ENCODE measurements at places on chromosomes 6 and 20.

DNA sequence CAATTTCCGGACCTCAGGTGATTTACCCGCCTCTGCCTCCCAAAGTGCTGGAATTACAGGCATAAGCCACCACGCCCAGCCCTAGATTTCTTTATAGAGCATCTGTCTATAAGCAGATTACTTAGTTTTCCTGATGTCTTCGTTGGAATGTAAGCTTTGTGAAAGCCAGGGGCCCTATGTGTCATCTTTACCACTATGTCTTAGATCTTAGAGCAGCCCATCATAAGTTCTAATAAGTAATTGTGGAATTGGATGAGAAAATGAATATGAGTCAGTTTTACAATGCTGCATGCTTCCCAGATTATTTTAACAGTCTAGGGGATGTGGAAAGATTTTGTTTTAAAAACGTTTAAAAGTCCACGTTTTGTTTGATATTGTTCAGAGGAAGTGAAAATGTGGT lies 9.1 kb upstream of the ZBTB2 start:
- DNase-seq = peak; percentile 76

- no peak for DNase-seq
Observed at GRCh38 chr6:119040229-119040628, 38.2 kb downstream of the FAM184A start.

DNA sequence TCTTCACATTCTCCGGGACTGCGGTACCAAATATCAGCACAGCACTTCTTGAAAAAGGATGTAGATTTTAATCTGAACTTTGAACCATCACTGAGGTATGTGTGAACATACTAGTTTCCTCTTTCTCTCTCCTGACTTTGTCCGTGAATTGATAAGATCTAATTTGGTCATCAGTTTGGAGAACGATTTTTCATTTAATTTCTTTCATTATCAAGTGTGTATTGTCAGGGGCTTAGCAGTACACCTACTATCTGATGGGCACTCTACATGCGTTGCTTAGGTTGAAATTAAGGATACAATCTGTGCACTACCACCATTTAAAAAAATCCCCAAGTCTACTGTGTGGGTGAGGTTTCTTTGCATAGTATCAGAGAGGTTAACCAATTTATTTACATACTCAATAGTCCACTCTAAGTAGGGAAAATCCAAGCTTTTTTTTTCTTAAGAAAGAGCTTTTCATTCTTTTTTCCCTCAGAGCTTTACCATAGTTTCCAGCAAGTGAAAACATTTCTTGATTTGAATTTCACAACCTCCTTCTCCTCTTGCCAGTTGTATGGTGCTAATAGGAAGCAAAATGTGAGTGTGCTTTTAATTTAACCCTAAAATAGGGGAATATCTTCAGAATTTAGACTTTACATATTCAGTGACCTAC lies 105.4 kb upstream of the ESR1 start:
- no peak for DNase-seq

DNA sequence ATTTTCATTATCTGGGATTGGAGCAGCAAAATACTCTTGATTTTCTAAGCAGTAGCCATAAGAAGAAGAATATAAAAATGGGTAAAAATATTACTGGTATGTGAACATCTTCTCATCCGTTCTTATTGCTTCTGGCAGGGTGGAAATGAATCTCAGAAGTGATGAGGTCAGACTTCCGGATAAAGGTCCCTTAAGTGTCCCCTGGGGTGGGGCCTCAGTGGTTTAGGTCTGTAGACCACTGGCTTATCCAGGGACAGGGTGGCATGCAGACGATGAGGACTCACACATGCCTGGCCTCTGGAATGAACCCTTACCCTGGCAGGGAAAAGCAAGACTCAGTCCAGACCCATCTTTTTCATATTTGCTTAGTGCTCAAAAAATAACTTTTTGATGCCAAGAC lies 143.3 kb downstream of the UST start:
- DNase-seq = no peak

DNA sequence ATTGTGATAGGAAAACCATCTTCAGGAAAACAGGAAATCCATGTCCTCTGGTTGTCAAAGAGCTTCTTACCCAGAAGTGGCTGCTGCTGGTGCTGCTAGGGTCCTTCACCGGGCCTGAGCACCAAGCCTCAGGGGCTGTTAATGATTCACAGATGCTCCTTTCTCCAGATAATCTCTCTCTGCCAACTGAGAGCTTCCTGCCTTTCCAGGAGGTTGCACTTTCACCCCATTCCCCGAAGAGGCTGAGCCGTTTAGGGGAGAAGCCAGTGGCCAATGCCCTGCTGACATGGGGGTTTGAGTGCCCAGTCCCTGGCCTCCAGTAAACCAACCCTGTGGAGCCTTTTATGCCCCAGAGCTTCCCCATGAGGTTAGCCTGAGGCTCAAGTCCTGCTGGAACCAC lies 122.4 kb downstream of the CBLN4 start:
- DNase-seq = no peak

DNA sequence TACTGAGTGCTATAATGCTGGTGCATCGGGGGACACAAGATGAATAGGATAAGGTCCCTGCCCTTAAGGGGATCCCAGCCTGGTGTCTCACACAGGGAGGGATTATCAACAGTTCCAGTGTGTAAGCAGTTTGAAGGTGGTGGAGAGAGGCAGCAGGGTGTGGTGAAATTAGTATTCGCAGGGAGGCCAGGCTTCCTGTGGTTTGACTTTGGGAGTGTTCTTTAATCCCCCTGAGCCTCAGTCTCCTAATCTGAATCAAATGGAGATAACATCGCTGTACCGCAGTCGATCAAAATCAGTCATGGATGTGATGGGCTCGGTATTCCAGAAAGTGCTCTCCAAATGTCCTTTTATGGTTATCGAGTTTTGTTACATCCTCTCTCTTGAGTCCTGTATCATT lies 288.1 kb upstream of the SUPT3H start:
- peak; percentile 29 for DNase-seq

DNA sequence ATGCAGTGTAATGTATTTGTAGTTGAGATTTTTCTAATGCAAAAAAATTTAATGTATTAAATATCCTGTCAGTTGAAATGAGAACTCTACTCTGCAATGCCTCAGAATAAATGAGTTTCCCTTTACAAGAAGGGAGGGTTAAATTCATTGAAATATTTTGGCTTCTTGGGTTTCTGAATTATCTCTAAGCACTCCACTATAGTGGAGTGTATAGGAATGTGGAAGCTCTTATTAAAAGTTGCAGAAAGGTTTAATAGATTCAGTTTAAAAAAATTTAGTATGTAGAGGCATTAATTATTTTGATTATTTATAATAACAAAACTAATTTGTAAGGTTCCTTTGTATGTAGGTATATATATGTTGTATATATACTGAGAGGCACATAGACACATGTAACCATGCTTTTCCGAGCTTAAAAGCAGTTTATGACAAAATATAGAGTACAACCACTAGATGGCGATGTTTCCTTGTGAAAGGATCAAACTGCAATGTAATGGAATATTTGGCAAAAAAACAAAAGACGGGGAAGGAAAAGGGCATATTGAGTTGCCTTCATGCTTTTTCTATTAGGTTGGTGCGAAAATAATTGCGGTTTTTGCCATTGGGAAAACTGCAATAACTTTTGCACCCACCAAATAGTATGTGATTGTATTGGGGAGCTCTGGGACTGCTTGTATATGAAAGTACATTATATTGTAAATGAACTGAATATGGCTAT lies 144.2 kb downstream of the MYO6 start:
- DNase-seq = peak; percentile 49

DNA sequence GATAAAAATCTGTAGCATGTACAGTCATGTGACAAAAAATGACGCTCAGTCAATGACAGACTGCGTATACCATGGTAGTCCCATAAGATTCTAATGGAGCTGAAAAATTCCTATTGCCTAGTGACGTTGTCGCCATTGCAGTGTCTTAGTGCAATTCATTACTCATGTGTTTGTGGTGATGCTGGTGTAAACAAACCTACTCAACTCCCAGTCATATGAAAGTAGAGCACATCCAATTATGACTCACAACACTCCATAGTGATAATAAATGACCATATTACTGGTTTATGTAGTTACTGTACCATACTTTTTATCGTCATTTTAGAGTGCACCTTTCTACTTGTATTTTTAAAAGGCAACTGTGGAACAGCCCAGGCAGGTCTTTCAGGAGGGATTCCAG lies 45.0 kb downstream of the TFAP2A start:
- DNase-seq = no peak

DNA sequence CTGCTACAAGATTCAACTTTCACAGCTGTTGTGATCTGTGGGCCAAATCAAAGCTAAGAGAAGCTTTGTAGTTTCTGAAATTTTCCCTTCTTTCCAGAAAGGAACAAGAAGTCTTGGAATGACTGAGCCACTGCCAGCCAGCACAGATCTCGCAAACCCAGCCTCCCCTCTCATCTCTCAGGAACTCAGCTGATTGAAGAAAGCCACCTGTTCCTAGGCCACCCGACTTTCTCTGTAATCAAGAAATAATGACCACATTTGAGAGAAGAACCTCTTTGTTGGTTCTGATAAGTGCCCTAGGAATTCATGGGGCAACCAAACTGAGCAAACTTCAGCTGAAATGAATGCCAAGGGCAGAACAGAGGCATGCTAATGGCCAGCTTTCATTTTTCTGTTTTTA lies 61.7 kb downstream of the HDGFL1 start:
- no peak for DNase-seq

- no peak for DNase-seq
Observed at GRCh38 chr20:9036593-9036992, 32.3 kb upstream of the PLCB4 start.

GRCh38 chr6:110534731-110535492 lies 58.5 kb upstream of the SLC22A16 start:
- DNase-seq = no peak

DNA sequence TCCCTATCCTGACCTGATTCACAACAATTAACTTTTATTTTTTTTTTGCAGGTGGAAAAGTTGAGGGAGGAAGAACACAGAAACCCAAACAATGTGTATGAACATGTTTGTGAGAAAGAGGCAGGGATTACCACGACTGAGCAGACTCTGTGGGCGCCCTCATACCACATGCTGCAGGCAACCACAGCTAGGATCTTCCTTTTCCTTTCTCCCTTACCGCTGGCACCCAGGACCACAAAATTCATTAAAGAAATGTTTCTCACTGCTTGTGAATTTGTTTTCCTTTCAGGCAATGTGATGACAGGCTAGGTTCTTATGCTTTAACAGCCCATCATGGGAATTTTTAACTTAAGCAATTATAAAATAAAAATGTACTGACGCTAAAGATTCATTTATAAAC lies 287.1 kb downstream of the GMDS start:
- DNase-seq = no peak

- DNase-seq = peak; percentile 51
Observed at GRCh38 chr6:53702316-53702715, 36.8 kb upstream of the KLHL31 start.

GRCh38 chr6:78954740-78955139 lies 87.4 kb downstream of the IRAK1BP1 start:
- no peak for DNase-seq

GRCh38 chr6:125854355-125854754 lies 63.6 kb downstream of the NCOA7 start:
- DNase-seq = no peak

GRCh38 chr6:88910922-88911778 lies 52.3 kb downstream of the RNGTT start:
- peak; percentile 19 for DNase-seq

GRCh38 chr6:112086744-112087135 lies 542 bp downstream of the TUBE1 start:
- DNase-seq = peak; percentile 49

DNA sequence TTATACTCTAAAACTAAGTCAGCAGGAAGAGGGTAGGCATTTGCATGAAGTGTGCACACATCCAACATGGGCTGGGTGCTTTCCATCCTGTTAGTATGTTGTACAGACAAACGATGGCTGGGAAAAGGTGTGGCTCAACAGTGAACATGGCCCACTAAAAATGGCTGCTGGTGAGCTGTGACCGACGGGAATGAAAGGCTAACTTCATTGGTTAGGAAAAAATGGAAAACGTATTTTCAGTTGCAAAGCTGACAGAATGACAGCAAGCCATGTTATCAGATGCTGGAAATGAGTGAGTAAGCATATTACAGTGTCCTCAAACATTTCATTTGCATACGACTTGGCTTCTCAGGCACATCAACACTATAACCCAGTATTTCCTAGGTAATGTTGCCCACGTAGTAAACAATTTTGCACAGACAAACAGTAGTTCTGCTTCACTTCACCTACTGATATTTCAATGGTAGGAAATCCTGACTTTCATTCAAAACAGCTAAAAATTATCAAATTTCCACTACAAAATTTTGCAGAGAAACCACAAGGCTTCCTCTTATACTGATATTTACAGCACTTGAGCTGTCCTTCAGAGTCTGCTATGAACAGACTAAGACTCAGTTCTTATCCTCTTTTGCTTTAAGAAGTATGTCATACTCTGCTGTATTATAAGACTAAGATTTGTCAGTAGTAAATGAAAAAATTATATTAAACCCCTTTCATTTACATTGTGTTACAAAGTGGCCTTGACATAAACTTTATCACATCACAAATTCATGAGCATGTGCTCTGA lies 98.9 kb downstream of the IRF4 start:
- no peak for DNase-seq

DNA sequence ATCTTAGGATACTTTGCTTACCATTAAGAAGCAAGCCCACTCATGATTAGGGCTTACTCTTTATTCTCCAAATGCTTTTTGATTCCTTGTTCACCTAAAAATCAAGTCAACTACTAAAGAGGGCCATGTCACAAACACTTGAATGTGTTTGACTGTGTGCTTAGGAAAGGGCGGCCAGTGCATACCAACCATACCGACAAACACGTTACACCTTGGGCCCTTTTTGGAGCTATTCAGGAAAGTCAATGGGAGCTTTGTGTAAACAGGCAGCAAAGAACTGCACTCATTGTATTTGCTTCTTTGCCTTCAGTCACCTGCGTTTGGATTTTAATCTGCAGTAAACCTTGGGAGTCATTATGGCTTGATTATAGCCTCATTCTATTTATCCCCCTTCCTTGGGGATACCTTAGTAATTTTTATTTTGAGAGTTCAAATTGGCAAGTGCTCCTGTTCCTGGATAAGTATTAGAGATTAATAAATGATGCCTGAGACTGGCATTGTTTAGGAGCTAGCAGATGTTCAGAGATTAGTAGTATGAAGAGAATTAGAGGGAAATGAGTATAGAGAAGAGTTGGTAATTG lies 102.6 kb upstream of the HDGFL1 start:
- no peak for DNase-seq

GRCh38 chr6:20969551-20969950 lies 435.3 kb downstream of the CDKAL1 start:
- no peak for DNase-seq

GRCh38 chr6:165674155-165675029 lies 11.4 kb upstream of the PDE10A start:
- peak; percentile 28 for DNase-seq

DNA sequence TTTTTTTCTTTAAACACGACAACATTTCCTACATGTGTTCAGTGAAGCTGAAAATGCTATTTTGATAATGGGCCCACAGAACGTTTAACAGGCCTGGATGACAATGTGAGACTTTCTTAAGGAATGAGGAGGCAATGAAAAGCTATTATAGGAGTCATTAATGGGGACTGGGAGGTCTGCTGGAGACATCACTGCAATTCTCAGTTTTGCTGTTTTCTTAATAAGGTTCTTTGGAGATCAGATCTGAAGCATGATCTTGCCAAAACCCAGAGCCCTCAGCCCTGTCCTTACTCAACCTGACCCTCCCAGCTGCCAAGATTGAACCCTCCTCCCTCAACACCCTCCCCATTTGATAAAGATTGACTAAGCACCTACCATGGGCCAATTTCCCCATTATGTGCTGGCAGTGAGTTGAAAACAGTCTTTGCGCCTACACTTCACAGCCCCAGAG lies 353.1 kb downstream of the MAFB start:
- DNase-seq = peak; percentile 12

Data from MV-4-11 (cell line).